Body of pancreas (tissue), 4 donors: ENCODE measurements at places on chromosomes 7 and 10.

DNA sequence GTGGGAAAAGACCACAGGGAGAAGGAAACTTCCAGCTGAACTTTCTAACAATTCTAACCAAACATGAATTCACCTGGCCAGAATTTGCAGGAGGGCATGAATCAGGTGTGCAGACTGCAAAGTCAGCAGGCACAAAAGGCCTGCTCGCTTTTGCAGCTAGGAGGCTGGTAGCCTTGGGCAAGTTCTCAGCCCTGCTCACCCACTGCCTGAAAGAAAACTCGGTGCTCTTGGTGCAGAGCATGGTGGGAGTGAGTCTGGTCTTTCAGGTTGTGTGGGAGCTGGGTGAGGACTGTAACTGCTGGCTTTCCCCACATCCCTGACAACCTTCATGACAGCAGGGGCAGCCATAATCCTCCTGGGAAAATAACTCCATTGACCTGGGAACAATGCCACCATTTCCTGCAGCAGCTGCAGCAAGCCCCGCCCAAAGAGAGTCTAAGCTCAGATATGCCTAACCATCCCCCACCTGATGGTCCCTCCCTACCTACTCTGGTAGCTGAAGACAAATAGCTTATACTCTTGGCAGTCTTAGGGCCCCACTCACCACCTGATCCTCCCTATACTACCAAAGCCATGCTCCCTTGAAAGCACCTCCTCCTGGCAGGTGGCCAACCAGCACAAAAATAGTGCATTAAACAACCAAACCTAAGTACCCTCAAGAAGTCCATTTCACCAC, 31.6 kb downstream of the ZNF117 start:
- no peak for DNase-seq

- no peak for DNase-seq
Measured at GRCh38 chr7:94031865-94032264, 27.7 kb upstream of the BET1 start.

GRCh38 chr7:47549397-47549796, 32.5 kb downstream of the TNS3 start:
- no peak for DNase-seq

DNA sequence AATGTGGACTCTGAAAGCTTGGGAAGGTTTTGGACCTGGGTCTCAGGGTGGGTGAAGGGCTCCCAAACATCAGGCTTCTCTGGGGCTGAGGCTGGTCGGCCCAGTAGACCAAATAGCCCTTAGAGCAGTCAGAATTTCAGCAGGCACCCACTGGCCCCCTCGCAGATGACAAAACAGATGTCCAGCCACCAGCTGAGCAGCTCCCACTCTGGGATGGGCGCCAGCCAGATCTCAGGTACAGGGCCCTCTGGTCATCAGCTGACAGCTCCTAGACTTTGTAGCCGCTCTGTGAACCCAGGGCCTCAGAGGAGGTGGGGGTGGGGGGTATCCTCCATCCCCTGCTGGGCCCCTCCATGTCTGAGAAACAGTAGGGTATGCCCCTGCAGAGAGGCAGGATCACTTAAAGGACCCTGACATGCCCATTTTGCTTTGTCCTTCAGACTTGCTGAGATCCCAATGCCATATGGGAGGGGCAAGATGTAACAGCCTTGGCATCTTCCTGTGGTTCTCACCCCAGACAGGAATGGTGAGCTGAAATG, 26.5 kb downstream of the HSPA12A start:
- DNase-seq: no peak

- no peak for DNase-seq
Measured at GRCh38 chr7:73969991-73970390, 58.0 kb upstream of the ELN start.

GRCh38 chr7:130894909-130895750, 161.1 kb upstream of the KLF14 start:
- DNase-seq: no peak

- no peak for DNase-seq
Measured at GRCh38 chr7:120216947-120217346, 56.0 kb upstream of the KCND2 start.

- no peak for DNase-seq
Measured at GRCh38 chr10:108721874-108722273, 1201.4 kb downstream of the XPNPEP1 start.

GRCh38 chr7:66629222-66630062, 761 bp downstream of the KCTD7 start:
- DNase-seq: no peak

- DNase-seq: no peak
Measured at GRCh38 chr7:104914421-104914820, 99.6 kb upstream of the KMT2E start.

DNA sequence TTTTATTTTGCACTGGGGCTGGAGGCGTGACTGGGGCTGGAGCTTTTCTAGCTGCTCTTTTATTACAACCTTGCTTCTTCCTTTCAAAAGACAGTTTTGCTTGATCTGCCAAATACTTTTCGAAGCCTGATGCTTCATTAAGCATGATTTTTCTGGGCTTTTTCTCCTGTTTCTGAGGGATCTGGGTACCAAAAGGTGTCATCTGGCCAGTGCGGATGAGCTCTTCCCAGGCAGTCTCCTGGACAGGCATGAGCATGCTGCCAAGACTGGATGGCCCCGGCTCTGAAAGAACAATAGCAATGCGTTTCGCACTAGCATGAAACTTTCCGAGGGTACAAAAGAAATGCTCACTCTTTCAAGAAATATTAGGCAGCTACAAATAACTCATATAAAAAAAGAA, 14.4 kb downstream of the ERCC6 start:
- DNase-seq: no peak

DNA sequence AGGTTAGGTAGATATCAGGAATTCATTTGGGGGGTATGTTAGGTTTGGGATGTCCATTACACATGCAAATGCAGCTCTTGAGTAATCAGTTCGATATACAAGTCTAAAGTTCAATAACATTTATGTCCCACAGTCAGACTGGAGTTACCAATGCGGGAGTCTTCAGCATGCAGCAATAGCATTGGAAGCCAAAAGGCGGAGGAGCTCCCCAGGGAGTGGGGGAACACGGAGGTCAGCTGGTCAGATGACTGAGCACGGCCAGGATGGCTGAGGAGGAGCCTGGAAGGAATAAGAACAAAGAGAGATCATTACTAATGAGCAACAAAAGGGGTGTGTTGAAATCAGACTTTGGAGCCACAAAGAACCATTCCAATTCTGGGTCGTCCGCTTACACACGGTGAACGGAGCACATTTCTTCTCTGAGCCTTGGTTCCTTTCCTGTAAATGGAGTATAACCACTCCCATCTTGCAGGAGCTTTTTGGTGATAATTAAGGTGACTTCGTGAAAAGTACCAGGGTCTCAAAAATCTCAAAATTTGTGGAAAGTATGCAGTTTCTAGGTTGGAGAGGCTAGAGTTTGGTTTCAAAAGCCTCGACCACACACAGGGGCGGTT, 478 bp upstream of the ZNF22 start:
- peak; percentile 51 for DNase-seq

GRCh38 chr10:122780391-122780790, 65.3 kb downstream of the CUZD1 start:
- no peak for DNase-seq
